ENCODE measurements at places on chromosomes 5 and 9.

DNA sequence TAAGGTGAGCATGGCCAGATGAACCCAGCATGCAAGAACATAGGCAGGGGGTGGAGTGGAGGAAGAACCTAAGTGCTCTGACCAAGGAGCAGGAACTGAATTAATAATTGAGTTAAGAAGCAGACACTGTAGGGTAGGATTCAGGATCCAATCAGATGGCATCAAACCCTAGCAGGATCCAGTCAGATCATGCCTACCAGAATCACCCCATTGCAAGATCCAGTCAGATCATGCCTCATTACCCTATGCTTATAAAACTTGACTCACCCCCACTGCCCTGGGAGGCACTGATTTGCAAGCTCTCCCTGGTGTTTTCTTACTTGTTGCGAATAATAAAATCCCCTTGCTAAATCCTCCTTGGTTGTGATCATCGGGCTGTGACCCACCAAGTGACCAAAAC lies 19.7 kb downstream of the TUSC1 start:
- DNase-seq, result no peak

- no peak for DNase-seq
Observed at GRCh38 chr5:9115093-9115492, 430.8 kb downstream of the SEMA5A start.

DNA sequence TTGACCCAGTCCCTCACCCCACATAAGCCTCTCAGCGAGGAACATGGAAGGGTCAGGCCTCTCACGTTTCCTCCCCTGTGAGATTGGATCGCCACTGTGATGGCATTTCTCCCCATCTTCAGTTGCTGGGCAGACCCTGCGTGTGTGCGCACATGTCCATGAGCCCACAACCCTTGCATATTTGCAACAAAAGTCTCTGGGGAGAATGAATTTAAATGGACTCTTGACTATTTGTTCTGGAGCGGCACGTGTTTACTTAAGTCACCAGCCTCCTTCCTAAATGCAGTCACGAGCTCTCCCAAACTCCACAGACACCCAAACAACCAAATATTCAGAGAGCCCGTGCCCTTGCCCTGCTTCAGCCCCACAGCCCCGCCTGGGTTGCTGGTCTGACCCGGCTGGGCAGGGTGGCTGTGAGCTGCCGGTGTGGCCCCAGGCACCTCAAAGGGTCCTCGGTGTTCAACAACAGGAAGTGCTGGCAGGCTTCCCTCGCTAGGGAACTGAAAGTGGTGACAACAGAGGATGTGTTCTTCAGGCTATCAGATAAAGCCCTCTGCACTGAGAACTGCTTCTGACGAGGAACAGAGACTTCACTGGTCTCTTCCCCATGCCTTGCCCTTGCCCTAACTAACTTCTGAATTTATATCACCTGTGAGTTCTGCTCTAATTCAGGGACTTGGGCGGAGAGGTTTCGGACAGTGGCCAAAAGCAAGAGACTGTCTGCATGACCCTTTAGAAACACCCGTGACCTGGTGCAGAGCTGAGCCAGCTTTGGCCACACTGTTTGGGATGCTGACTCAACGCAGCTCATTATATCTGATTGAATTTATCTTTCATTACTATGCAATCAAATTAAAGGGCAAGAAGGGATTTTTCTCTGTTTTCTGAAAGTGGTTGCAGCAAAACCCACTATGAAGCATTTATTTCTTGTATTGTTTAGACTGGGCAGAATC lies 19.2 kb upstream of the CD180 start:
- DNase-seq, result peak; percentile 95

GRCh38 chr5:127785098-127785927 lies 82.1 kb downstream of the CCDC192 start:
- no peak for DNase-seq

DNA sequence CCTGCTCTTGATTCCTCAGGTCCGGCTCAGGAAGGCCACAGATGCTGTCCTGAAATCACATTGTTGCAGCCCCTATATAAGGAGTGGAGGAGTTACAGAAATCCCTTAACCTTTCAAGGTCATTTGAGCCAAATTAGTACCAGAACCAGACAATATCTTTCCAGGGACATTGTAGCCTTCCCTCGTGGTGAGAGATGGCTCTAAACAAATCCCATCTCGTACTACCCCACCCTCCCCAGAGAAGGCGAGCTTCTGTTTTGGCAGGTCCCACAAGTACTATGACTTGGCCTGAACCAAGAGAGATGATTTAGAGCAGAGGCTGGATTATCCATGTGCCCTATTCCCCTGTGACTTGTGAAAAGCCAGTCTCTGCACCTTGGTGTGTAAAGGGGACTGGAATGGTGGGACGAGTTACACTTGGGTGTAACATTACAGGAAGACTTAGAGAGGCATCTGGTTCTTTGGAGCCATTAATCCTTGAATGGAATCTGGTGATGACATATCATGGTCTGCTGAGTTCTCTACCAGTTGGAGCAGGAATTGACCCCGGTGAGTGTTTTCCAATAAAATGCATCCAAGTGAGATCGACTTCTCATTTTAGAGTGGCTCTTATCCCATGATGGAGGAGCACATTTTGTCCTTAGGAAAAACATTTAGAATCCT lies at the start of gene FAM240B:
Gene FAM240B (minus strand): TSS at position 51 of the 663 bp plus-strand sequence. CDS start 16,134 bp downstream, outside the sequence.
- no peak for DNase-seq

- no peak for DNase-seq
Observed at GRCh38 chr5:90549729-90550275, 8.8 kb upstream of the ADGRV1 start.

DNA sequence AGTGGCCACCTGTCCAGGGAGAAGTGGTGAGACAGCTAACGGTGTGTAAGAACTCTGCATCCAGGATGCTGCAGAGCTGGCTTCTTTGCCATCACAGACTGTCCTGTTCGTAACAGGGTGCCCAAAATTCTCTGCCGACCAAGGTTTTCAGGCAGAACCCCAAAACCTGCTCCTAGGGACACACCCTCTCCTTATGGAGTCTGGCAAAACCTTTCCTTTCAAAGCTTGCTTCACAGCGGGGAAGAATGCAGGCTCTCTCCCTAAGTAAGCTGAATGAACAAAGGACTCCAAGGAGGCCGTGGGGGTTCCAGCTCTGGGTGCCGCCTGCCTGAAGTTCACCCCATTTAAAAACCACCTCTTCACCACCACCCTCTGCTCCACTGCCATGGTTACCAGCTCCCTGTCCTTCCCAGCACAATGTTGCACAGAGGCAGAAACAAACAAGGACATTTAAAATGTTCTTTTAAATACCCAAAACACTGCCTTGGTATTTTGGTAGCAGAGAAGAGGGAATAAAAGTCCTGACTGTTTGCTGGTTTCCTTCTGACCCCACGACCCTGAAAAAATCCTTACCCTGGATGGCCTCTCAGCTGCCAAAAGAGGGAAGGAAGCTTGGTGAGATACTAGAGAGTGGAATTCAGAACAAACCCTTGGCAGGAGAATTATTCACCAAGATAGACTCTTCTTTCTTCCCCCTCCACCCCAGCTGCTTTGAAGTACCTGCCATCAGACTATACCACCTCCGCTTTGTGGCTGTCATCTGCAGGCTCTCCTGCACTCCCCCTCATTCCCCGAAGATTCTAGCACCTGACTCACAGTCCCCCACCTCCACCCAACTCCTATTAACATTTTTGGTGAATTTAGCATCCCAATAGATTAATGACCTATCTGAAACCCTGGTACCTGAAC lies 7.1 kb upstream of the KLF9 start:
- DNase-seq, result peak; percentile 49

DNA sequence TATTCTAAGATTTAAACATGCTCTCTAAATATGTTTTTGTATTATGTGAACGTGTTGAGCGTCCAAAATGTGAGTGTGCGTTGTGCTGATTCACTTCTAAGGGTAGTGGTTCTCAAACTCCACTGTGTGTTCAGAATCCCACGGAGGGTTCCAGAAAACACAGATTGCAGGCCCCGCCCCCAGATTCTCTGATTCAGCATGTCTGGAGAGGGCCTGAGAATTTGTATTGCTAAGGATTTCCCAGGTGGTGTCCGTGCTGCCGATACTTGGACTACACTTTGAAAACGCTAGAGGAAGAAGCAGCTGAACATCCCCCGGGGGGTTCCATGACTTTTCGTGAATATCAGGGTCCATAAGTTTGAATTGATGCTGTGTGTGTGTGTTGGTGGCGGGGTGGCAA lies 1043.2 kb upstream of the WWC1 start:
- DNase-seq, result no peak

DNA sequence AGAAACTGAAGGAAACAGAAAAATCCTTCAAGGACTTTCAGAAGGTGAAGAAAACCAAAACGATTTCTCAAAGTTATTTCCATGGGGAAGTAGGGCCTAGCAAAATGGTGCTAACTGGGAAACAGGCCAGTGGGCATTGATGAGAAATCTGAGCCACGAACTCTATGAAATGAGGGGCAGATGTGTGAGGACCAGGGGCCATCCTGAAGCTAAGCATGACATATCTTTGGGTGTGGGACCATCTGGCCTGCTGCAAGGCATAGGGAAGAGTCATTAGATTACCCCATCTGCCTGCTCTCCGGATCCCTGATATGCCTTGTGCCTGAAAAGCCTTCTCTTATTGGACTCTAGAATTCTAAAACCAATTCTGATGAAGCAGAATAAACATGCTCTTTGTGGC lies 143.8 kb downstream of the PALM2AKAP2 start:
- DNase-seq, result no peak

DNA sequence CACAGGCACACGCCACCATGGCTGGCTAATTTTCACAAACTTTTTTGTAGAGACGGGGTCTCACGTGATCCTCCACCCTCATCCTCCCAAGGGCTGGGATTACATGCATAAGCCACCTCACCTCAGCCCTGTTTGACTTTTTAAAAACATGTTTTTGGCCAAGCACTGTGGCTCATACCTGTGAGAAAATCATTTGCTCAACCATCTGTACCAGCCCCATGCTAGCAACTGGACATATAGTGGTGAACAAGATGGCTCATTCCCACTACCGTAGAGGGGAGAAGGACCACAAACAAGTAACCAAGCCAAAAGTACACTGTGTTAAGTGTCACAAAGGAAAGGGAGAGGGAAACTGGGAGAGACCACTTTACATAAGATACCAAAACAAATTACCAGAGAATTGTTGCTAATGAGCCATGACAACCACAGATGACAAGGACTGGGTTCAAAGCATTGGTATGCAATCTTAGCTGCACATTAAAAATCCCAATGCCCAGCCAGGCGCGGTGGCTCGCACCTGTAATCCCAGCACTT lies 19.2 kb downstream of the PPP2CA start:
- DNase-seq, result no peak

- DNase-seq, result no peak
Observed at GRCh38 chr9:37284636-37285035, 137.9 kb upstream of the GRHPR start.

DNA sequence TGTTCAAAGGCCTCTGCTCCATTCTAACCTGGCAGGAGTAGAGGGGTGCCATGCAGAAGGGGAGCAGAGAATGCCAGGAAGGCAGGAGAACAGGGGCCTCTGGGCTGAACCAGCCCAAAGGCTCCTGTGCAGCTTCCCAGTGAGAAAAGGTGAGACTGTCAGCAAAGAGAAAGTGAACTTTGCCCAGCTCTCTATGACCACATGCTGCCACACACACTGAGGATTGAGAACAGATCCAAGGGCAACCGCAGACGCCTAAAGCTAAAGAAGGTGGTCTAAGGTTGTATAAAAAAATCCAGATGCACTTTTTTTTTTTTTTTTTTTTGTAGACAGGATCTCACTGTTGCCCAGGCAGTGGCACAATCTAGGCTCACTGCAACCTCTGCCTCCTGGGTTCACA lies 51.4 kb downstream of the ALDH7A1 start:
- no peak for DNase-seq

- peak; percentile 45 for DNase-seq
Observed at GRCh38 chr5:136203303-136203922, 10.5 kb upstream of the SMIM32 start.

GRCh38 chr9:114500697-114501292 lies 4.5 kb downstream of the WHRN start:
- DNase-seq, result no peak

GRCh38 chr9:134433909-134434882 lies 107.9 kb downstream of the RXRA start:
- no peak for DNase-seq

GRCh38 chr5:73363911-73364730 lies 84.5 kb downstream of the FOXD1 start:
- no peak for DNase-seq

GRCh38 chr9:92711146-92711545 lies 41.2 kb upstream of the IPPK start:
- no peak for DNase-seq

GRCh38 chr9:86304236-86304730 lies 21.9 kb upstream of the ISCA1 start:
- DNase-seq, result no peak

DNA sequence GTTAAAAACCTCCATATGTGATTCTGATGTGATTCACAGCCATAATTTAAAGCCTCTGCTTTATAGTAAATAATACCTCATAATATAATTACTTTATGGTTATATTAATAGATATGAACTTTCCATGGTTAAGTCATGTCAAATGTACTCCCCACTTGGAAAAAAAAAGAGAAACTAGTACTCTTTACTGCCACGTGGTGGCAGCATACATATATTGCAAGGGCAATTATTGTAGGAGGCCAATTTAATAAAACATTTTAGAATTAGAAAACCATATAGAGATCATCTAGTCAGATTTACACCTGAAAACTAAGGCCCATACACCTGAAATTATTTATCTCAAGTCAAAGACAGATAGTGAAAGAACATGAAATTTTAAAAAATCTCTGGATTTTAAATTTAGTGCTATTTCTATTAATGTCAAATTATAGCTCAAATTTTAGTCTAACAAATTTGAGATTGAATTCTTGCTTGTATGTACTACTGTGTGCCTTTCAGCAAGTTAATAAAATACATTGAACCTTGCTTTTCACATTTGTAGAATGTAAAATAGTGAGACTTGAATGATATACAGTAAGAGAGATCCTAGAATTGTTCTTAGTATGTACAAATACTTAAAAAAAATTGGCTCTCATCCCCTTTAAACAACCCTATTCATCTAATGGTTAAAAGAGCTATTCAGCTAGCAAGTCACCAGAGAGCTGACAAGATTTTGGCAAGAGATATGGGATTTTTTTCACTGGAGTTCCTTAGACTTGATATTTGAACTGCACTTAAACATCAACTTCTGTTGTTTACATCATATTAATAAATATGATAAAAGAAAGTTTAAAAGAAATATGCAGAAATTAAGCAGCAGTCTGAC lies 603.8 kb downstream of the TLE4 start:
- no peak for DNase-seq

DNA sequence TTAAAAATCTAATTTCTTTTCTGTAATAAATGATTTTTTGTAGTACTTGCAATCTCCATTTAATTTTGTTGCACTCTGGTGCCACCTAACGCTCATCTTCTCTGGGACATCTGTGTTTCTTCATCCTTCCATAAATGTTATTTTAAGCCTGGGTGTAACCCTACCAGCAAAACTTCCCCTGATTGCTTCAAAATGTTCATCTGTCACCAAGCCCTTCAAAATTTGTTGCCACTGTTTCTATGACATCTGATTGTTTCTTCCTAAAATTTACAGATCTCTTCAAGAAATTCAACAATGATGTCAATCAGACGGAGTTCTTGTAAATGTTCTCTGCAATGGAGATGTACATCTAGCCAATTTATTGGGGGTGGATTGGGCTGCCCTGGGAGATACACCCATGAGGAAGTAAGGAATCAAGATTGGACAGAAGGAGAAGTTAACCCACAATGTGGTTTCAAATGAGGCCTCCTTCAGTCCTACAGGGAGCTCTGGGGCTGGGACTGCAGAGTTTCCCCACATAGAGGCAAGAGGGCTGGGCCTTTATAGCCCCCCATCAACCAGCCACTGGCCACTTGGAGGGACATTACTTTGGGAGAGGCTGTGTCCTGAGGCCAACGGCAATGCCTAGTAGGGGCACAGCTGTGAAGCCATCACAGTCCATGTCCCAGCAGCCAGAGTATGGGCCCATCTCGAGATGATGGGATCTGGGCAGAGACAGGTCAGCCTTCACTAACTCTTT lies 23.3 kb downstream of the MCTP1 start:
- no peak for DNase-seq

GRCh38 chr9:95517559-95518425 lies 1.0 kb upstream of the PTCH1 start:
- DNase-seq, result no peak
